ENCODE measurements at places on chromosomes 16 and 17. TPM values are rescaled to one million over a fixed set of nuclear protein-coding genes. Genes with fewer than 3 reads are reported as not detected.

Gene C16orf86
- total RNA-seq: 3.2 TPM

DNA sequence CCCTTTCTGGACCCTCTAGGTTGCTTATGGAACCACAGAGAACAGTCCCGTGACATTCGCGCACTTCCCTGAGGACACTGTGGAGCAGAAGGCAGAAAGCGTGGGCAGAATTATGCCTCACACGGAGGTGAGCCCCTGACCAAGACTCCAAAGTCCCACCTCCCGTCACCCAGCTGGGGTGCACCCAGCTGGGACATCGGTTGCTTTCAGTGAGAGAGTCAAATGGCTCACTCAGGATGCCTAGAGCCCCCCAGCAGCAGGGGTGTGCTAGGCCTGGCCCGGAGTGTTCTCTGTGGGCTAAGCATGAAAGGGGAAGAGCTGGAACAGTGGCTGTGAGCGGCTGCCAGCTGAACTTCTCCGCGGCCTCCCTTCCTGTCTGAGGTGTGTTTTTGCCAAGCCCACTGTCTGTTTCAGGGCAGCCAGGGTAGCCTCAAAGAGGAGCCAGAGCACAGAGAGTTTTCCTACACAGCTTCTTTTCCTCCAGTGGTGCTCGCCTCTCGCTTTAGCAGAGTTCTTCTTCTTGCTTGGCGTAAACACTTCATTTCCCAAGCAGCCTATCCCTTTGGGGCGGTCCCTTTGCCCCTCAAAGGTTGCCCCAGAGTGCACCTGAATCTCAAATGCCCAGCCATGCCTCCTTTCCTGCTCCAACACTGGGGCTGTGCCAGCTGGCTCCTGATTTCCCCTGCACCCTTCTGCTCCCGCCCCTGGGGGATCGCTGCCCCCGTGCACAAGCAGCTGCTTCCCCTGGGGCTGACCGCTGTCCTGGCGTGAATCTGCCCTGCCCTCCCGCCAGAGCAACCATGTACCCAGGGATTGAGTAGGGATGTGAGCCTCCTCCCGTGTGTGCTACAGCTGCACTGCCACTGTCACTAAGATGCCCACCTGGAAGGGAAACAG, 2.6 kb upstream of the CHAD start:
- no peaks in the 10 kb centered on the region for H3K27me3 ChIP-seq
- no peak overlapping the region for H3K4me3 ChIP-seq

- no peaks in the 10 kb centered on the region for H3K27me3 ChIP-seq
- H3K4me3 ChIP-seq: peak overlapping the region; percentile 51
- no peak overlapping the region for H3K27ac ChIP-seq
- H3K36me3 ChIP-seq: no peaks in the 10 kb centered on the region
- H3K4me1 ChIP-seq: peaks cover 33% of the 10 kb centered on the region
- DNase-seq: no peak
Observed at GRCh38 chr16:591231-591630, 1.4 kb downstream of the RAB40C start.

Gene ADAMTS18
- total RNA-seq: not detected

GRCh38 chr16:2213817-2214718, 572 bp downstream of the PGP start:
- H3K4me1 ChIP-seq: peaks cover 18% of the 10 kb centered on the region
- no peak for DNase-seq
- peaks cover 1% of the 10 kb centered on the region for H3K36me3 ChIP-seq
- no peaks in the 10 kb centered on the region for H3K27me3 ChIP-seq
- H3K27ac ChIP-seq: peak overlapping the region; percentile 41

GRCh38 chr17:51035431-51035830, 85.2 kb downstream of the SPAG9 start:
- peaks cover 20% of the 10 kb centered on the region for H3K36me3 ChIP-seq
- no peaks in the 10 kb centered on the region for H3K27me3 ChIP-seq
- no peak overlapping the region for H3K4me3 ChIP-seq
- peaks cover 1% of the 10 kb centered on the region for H3K4me1 ChIP-seq

Gene CCL1
- not detected for total RNA-seq

DNA sequence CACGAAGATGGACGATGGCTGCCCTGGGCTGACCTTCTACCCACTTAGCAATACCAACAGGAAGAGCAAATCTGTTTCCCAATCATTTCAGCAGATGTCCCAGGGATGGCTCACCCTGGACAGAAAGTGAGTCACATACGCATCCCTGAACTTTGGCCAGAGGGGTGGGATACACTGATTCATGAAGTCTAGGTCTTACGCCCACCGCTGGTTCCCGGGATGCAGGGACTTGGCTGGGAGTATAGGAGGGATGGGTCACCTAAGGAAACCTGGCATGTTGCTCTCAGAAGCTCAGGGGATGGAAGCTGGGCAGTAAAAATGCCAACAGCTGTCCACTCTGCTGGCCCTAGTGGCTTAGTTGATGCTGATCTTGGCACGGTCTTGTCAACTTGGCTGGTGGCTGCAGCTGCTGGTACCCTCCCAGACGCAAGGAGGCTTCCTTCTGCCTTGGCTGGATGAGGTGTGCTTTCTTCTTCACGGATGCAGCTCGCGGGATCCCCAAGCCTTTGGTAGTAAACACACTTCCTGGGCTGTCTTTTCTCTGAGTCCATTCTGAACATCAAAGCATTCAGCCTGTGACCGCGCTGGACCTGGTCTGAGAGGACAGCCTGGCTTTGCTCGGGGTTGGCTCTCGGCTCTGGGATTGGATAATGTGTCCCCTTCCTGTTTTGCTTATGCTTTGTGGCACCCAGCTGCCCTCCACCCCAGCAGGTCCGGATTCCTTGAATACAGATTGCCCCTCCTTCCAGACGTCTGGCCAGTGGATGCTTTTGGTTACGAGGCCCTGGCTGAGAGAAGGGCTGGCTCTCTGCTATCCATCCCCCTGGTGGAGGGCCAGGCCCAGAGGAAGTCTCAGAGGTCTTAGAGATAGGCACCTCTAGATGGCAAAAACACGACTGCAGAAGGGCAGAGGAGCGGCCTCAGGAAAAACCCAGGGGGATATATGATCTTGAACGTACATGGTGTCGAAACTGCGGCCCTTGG, 71.5 kb downstream of the RAP1GAP2 start:
- H3K27ac ChIP-seq: no peak overlapping the region
- H3K27me3 ChIP-seq: no peaks in the 10 kb centered on the region
- peaks cover 10% of the 10 kb centered on the region for H3K36me3 ChIP-seq
- no peak for DNase-seq

GRCh38 chr17:55705847-55706246, 16.8 kb downstream of the TMEM100 start:
- no peaks in the 10 kb centered on the region for H3K4me1 ChIP-seq
- H3K27me3 ChIP-seq: peaks cover 8% of the 10 kb centered on the region
- H3K36me3 ChIP-seq: no peaks in the 10 kb centered on the region
- no peak overlapping the region for H3K4me3 ChIP-seq
- DNase-seq: no peak

DNA sequence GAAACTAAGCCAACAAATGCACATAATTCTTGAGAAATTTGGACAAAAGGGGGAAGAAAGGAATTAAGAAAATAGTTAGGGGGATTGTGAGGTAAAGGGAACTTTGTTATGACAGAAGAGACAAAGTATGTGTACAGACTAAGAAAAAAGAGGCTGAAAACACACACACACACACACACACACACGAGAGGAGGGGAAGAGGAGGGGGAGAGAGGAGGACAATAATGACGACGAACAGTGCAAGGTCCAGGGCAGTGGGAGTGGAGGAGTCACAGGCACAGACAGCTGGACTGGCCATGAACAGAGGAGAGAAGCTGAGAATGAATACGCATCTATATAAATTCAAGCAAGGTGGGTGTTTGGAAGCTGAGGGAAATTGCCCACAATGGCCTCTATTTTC, 44.6 kb downstream of the MARVELD3 start:
- H3K27ac ChIP-seq: no peak overlapping the region
- H3K4me1 ChIP-seq: no peaks in the 10 kb centered on the region
- H3K4me3 ChIP-seq: no peak overlapping the region

DNA sequence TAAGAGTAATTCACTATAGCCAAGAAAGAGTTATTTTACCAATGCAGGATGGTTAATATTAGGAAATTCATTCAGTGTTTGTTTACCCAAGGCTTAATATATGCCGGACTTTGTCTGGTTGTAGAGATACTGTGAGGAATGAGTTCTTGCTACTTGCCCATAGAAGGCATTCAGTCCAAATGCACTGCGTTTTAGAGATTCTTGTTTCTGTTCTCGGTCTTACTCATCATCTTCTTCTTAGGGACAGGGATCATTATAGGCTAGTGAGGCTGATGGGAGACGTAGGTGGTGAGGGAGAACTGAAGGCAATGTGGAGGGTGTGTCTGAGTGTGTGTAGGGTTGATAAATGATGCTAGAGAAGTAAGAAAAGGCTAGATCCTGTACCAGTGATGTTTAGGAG, 90.7 kb downstream of the OR1D5 start:
- no peak overlapping the region for H3K4me3 ChIP-seq
- H3K4me1 ChIP-seq: no peaks in the 10 kb centered on the region
- no peak for DNase-seq

Gene RRAD
- 0.35 TPM for total RNA-seq

DNA sequence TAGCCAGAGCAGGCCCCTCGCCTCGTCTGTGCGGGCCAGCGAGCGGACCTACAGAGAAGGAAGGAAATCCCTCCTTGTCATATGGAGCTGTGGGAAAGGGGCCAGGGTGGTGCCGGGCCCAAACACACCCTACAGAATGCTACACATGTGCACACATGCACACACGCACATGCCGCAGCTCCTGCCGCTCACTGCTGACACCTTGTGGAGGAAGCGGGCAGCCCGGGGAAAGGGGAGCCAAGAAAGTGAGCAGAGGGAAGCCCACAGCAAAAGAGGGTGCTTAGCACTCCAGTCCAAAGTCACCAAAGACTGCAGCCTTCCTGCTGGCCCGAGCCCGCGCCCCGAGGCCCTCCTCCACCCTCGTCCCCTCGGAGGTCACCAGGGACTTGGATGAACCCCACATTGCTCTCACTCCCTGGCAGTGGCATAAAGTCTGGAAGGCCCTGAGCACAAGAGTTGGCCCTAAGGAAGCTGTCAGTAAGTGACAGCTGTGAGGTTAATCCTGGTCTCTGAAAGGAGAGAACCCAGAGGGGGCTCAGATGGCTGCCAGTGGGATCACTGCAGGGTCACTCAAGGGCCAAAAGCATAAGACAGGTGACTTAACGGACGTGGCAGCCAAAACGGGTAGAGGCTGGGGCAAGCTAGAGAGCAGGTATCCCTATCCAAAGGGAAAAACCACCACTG, 68.2 kb downstream of the MYO18A start:
- H3K4me1 ChIP-seq: no peaks in the 10 kb centered on the region
- no peak overlapping the region for H3K4me3 ChIP-seq
- H3K36me3 ChIP-seq: peaks cover 85% of the 10 kb centered on the region
- no peak overlapping the region for H3K27ac ChIP-seq
- no peaks in the 10 kb centered on the region for H3K27me3 ChIP-seq

- peak overlapping the region; percentile 9 for H3K4me3 ChIP-seq
- H3K27me3 ChIP-seq: no peaks in the 10 kb centered on the region
- H3K27ac ChIP-seq: peak overlapping the region; percentile 61
- peaks cover 86% of the 10 kb centered on the region for H3K4me1 ChIP-seq
- no peak for DNase-seq
Observed at GRCh38 chr17:49753959-49754391, 10.0 kb downstream of the FAM117A start.

GRCh38 chr16:70770626-70771552, 30.1 kb downstream of the VAC14 start:
- H3K27me3 ChIP-seq: no peaks in the 10 kb centered on the region
- peaks cover 68% of the 10 kb centered on the region for H3K36me3 ChIP-seq
- no peak overlapping the region for H3K27ac ChIP-seq

DNA sequence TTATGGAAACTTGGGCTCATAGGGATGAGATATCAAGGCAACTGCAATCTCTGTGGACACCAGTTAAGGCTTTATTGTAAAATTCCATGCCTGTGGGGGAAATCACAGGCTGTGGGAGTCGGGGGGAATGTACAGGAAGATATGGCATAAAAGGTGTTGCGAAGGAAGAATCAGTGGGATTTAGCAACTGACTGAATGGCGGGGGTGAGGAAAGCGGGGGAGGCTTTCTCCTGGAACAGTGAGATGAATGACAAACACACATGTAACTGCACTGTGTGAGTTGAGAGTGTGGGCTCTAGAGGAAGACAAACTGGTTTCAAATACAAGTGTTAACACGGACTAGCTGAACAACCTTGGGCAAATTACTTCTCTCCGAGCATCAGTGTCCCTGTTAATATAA, 143.7 kb downstream of the PRKCB start:
- H3K27me3 ChIP-seq: no peaks in the 10 kb centered on the region
- no peak for DNase-seq
- peaks cover 5% of the 10 kb centered on the region for H3K36me3 ChIP-seq
- H3K4me3 ChIP-seq: no peak overlapping the region
- no peak overlapping the region for H3K27ac ChIP-seq
- no peaks in the 10 kb centered on the region for H3K4me1 ChIP-seq

Gene CCL8
- total RNA-seq: not detected

Gene KRTAP4-9
- not detected for total RNA-seq

DNA sequence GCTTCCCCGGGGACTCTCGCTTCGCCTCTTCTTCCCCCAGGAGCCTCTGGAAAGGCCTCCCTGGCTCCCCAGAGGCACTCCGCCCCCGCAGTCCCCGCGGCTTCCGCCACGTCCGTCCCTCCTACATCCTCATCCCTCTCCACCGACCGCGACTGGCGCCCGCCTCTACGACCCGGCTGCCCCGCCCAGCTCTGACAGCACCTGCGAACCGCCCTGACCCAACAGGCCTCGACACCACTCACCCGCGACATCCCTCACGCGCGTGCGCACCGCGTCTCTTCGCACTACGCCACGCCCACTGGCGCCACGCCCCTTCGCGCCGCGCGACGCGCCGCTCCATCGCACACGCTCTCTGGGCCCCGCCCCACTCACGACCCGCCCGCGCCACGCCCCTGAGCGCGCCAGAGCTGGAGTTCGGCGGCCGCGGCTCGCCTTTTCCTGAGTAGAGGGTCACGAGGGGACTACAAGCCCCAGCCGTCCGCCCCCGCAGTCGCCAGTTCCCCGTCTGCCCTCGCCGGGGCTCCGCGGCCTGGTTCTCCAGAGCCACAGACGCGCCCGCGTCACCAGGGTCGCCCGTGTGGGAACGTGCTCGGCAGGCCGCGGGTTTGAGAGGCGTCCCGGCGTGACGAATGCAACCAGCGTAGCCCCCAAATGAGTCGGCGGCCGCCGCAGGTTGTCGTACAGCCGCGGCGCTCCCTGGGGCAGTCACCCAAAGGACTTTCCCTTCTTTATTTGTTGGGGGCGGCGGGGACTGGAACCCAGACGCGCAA, 56.2 kb upstream of the LRRC37A3 start:
- no peaks in the 10 kb centered on the region for H3K27me3 ChIP-seq
- H3K27ac ChIP-seq: peak overlapping the region; percentile 99
- no peaks in the 10 kb centered on the region for H3K36me3 ChIP-seq
- H3K4me3 ChIP-seq: peak overlapping the region; percentile 61
- H3K4me1 ChIP-seq: peaks cover 25% of the 10 kb centered on the region

DNA sequence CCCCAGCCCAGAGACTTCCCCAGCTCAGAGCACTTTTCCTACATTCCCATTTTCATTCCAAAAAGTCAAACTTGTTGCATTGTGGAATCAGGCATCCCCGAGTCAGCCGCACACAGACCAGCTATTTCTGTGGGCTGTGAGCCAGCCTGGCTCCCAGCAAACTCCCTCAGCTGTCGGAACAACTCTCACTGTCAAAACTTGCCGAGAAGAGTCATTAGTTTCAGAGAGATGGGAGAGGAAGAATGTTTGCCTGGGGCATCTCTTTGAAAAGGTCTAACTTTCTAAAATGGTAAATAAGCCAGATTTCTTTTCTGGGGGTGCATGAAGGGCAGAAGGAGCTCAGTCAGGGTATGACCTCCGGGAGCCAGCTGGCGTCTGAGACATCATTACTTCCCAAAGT, 280.0 kb downstream of the TMEM114 start:
- no peak overlapping the region for H3K27ac ChIP-seq
- H3K36me3 ChIP-seq: no peaks in the 10 kb centered on the region
- no peak for DNase-seq
- no peak overlapping the region for H3K4me3 ChIP-seq
